ENCODE measurements at places on chromosomes 11 and 22.

DNA sequence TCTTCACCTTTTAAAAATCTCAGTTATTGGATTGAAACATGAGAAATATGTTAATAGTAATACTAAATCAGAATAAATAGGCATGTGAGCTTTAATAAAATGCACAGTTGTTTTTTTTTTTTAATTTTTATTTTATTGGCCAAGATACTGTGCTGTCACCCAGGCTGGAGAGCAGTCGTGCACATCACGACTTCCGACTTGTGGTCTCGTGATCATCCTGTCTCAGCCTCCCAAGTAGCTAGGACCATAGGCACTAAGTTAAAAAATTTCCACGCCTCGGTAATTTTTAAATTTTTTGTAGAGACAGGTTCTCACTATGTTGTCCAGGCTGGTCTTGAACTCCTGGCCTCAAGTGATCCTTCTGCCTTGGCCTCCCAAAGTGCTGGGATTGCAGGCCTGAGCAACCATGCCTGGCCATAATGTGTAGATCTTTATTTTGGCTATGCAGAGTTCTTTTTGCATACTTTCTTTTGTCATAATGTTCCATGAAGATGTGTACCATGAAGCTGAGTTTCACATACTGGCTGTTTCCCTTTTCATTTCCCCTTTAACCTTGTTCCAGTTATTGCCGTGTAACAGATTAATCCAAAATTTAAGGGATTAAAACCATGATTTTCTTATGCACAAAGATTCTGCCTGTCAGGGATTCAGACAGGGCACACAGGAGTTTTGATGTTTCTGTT is 16.0 kb downstream of the CAPRIN1 start:
- DNase-seq: no peak

- no peak for DNase-seq
Measured at GRCh38 chr11:17978553-17979287, 34.1 kb downstream of the SERGEF start.

DNA sequence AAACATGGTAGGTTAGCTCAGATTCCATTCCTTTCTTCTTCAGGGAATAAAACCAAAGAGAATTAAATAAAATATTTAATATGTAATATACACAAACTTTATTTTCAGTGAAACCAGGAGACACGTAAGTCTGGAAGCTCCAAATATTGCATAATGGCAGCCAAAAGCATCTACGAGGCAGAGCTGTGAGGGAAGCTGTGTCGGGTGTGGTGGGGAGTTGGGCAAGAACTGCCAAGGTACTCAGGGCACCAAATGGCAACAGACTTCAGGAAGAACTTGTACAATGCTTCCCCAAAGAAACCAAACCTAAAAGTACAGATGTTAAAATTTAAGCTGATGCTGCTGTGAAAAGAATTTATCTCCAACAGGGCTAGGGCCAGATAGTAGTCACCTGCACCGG is 47.5 kb upstream of the C11orf87 start:
- DNase-seq: no peak

DNA sequence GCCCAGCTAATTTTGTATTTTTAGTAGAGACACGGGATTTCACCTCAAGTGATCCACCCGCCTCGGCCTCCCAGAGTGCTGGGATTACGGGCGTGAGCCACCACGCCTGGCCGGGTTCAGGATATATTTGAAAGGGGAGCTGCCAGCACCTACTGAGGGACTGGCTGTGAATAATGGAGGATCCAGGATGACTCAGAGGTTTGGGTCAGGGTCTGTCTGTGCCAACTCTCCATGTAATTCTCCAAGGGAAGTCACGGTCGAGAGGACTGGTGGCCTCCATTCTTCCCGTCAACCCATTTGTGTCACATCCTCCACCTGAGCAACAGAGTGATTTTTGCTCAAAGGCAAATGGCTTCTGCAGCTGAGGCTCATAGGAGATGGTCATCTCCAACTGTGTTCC is 3.6 kb upstream of the ARRB1 start:
- DNase-seq: no peak

DNA sequence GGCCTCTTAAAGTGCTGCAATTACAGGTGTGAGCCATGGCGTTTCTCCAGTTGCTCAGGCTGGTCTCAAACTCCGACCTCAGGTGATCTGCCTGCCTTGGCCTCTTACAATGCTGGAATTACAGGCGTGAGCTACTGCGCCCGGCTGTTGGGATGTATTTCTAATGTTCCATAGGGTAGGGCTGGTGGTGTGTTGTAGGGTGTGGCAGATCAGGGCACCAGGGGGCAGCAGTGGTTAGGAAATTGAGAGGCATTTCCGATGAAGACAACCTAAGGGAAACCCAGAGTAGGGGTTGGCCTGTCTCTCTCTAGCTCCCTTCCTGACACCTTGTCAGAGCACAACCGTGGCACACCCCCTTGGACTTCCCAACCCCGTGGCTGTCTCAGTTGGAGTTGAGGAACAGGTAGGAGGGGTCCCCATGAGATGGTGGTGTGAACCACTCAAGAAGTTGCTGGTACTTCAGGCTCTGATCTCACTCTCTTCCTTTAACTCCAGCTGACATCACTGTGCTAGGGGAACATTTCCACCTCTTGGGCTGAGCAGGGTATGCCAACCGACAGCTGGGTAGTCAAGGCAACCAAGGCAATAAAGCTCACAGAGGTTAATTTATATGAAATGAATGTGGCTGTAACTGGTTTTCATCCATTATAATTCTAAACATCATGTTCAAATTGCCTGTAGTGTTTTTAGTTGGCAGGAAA is 33.0 kb downstream of the YWHAH start:
- DNase-seq: no peak

- DNase-seq: peak; percentile 42
Measured at GRCh38 chr22:49331223-49331815, 496.4 kb downstream of the BRD1 start.

DNA sequence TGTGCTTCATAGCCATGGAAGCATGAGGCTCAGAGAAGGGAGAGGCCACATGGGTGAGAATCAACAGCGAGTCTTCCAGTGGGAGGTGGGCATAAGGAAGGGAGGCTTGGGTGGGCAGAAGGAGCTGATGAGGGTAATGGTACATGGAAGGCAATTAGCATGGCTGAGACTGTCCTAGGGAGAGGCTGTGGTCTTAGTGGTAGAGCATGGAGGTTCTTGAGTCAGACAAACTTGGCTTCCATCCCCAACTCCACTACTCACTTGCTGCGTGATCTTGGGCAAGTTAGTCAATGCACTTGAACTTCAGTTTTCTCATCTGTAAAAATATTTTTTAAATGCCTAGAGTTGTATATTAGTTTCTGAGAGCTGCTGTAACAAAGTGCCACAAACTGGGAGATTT is 227.2 kb upstream of the E2F8 start:
- no peak for DNase-seq

GRCh38 chr22:48849219-48849912 is 978.3 kb downstream of the BRD1 start:
- no peak for DNase-seq

DNA sequence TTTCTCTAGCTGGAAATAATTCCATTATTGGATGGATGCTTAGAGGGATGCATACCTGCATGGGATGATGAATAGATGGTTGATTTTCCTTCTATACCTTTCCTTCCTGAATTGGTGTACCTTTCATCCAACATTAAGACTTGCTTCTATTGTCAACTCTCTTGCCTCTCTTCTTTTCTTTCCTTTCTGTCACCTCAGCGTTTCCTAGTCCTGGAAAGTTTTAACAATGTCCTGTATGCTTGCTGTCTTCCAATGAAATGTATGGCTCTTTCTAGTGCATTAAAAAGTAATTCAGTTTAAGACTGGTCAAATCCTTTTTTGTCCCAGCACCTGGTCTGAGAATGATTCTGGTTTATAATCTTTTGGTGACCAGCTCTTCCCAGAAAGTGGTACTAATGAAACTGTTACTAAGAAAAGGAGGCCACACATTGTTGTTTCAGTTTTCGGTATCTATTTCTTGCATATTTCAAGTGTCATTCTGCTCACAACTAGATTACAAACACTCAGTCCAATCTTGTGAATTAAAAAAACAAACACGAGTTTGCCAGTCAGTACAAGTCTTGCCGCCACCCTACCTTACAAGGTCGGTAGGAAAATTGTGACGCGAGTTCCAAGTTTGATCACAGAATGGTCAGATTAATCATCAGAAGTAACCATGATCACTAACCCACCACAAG is 8.0 kb downstream of the POU2AF1 start:
- DNase-seq: no peak

DNA sequence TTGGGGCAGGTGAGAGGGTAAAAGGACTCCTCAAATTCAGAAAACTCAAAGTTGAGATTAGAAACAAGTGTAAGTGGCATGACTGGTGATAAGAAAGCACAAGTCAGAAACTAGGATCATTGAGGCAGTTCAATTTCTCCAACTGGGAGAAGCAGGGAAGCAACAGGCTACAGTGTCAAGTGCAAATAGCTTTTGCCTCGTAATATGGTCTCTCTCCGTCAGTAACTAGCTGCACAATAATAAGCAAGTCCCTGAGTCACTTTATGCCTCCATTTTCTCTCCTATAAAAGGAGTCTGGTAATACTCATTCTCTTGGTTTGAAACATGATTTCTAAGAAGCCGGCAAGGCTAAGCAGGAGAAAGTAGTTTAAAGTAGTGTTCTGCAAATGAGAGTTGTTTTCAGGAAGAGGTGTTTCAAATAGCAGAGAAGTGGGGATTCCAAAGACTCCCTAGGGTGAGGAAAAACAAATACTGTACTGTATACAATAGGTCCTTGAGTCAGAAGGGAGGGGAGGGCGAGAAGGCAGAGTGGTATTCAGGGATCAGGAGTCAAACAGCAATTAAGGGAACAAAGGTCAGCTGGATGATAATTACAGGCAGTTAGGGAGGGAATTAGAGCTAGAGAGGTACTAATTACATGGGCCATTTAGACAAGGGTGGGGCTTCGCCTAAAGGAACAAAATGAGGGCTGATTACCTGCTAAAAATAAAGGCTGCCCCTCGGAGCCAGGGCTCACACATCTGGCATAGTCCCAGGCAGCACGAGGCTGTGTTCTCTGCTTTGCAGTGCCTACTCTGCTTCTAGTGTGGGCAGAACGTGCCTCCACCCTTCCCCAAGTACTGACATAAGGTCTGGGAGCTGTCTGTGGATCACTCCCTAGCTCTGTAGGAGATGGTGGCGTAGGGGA is 96.0 kb upstream of the BDNF start:
- no peak for DNase-seq

DNA sequence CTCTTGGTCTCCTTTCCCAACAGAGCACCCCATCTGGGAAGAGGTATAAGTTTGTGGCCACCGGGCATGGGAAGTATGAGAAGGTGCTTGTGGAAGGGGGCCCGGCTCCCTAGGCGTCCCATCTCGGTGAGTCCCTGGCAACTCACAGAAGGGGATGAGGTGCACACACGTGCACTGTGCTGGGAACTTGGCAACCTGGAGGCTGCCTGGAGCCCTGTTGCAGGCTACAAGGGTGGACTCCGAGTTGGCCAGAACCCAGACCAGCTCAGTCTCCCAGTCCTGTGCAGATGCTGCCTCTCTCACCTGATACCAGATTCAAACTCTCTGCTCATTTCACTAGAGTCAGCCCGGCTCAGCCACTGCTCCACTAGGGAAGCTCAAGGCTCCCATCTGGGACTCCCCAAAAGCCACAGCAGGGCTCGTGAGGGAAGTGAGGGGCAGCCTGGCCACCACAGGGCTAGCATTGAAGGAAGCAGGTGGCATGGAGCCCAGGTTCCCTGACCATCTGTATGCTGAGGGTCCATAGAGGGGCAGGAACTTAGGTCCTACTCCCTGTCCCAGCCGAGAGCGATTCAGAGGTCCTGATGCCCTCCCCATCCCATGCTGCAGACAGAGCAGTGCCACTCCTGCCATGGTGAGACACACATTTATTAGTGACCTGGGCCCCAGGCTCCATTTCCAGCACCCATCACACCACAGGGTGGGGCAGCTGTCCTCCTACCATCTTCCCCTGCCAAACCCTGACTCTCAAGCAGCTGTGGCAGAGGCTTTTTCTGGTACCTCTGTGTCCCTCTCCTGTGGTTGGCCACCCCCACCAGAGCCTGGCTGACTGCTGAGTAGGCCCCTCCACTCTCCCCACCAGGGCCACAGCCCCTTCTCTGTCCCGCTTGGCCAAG is 4.0 kb downstream of the PRR33 start:
- no peak for DNase-seq

- DNase-seq: no peak
Measured at GRCh38 chr11:74220376-74220775, 49.3 kb downstream of the PPME1 start.

DNA sequence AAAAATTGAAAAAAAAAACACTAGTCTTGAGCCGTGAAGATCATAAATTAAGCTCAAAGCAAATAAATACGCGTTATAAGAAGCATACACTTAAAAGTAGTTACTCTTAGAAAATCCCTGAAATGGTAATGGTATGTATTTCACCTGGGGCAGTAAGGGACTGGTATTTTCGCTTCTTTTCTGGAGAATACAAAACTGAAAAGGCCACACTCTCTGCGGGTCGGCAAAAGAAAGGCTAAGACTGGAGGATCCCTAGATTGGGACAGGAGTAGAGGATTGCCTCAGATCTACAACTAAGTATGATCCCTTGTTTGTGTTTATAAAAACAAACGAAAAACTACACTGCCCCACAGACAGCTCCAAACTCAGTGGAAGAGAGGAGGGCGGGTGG is 617 bp downstream of the TSG101 start:
- DNase-seq: no peak

- DNase-seq: no peak
Measured at GRCh38 chr11:83317757-83318690, 31.9 kb upstream of the CCDC90B start.

GRCh38 chr11:124538019-124538418 is 5.4 kb downstream of the OR8B12 start:
- no peak for DNase-seq

GRCh38 chr11:88103337-88104206 is 71.7 kb downstream of the RAB38 start:
- no peak for DNase-seq

DNA sequence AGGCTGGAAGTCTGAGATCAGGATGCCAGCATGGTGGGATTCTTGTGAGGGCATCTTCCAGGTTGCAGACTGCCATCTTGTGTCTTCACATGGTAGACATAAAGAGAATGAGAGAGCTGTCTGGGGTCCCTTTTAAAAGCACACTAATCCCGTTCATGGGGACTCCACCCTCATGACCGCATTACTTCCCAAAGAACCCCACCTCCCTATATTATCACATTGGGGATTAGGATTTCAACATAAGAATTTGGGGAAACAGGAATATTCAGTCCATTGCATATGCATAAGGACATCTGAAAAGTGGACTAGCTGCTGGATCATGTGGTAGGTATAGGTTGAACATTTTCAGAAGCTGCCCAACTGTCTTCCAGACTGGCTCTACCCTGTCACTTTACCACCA is 33.1 kb upstream of the ADORA2A start:
- no peak for DNase-seq

DNA sequence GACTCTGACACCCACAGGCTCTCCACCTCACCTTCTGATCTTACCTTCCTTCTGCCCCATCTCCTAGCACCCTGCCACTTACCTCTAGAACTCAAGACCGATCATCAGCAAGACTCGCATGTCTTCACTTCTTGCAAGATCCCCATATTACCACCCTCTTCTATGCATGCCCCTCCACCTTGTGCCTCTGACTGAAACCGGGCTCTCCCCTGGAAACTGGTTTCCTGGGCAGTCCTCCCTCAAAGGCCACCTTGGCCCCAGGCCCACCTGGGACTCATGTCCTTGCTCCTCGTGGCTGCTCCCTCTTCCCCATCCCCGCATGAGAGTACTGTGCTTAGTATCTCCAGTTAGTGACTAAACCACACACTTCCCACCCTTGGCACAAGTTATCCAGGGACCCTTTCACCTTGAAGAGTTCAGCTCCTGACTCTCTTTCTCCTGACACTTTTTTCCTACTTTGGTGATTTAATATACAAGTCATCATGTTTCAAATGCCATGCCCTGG is 136.7 kb downstream of the SPATA19 start:
- DNase-seq: peak; percentile 77
